ENCODE measurements at places on chromosomes 5 and 9. TPM values are rescaled to one million over a fixed set of nuclear protein-coding genes. Genes with fewer than 3 reads are reported as not detected.

DNA sequence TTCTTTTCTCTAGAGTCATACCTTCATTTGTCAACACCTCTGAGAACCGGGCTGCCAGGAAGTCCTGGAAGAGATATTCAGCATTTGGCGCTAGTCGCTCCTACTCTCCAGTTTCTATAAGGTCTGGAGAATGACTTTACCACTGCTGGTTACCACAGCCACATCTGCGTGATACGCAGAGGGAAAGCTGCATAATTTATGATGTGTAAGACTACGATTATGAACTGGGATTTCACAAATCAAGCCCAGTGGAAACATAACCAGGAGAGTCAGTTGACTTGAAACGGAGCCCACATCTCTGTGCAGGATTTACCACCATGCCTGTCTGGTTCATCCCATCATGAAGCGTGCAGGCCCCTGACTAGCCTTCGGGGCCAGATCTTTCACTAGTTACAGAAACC is 72.6 kb downstream of the FGF1 start:
- no peak overlapping the region for H3K4me3 ChIP-seq
- no peaks in the 10 kb centered on the region for H3K4me1 ChIP-seq
- no peak for DNase-seq
- H3K36me3 ChIP-seq, result no peaks in the 10 kb centered on the region
- H3K27ac ChIP-seq, result no peak overlapping the region
- H3K27me3 ChIP-seq, result no peaks in the 10 kb centered on the region

The PLCXD3 gene
- total RNA-seq, result 0.09 TPM

The SLC27A4 gene
- 4.4 TPM for total RNA-seq

The NFIB gene
- total RNA-seq, result 0.40 TPM

GRCh38 chr9:85484235-85484634 is 257.5 kb downstream of the AGTPBP1 start:
- no peaks in the 10 kb centered on the region for H3K27me3 ChIP-seq
- H3K36me3 ChIP-seq, result no peaks in the 10 kb centered on the region
- no peak overlapping the region for H3K27ac ChIP-seq

The SPINK14 gene
- not detected for total RNA-seq

- H3K36me3 ChIP-seq, result no peaks in the 10 kb centered on the region
- peaks cover 8% of the 10 kb centered on the region for H3K4me1 ChIP-seq
- no peak for DNase-seq
- H3K27ac ChIP-seq, result no peak overlapping the region
Measured at GRCh38 chr9:117543089-117543488, 128.2 kb upstream of the ASTN2 start.

- no peak overlapping the region for H3K4me3 ChIP-seq
- no peak for DNase-seq
- no peak overlapping the region for H3K27ac ChIP-seq
- H3K36me3 ChIP-seq, result no peaks in the 10 kb centered on the region
- H3K27me3 ChIP-seq, result no peaks in the 10 kb centered on the region
- peaks cover 14% of the 10 kb centered on the region for H3K4me1 ChIP-seq
Measured at GRCh38 chr9:4177970-4178758, 121.7 kb downstream of the GLIS3 start.

The HOMER1 gene
- 41.6 TPM for total RNA-seq

DNA sequence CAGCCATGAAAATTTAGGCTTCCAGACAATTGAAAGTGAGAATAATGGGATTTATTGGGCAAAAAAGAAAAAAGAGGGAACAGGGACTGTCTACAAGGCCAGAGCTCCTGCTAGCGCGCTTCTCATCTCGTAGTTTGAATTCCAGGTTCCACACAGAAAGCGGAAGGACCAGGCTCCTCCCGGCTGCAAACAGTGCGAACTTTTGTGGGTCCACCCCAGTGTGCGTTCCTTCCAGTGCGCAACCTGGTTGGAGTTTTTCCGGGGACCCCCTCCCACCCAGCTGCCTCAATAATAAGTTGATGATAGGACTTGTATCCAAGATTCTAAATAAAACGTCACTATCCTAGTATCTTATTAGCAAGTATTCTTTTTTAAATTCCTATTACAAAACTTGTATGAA is 467.7 kb upstream of the TUSC1 start:
- DNase-seq, result no peak
- no peaks in the 10 kb centered on the region for H3K4me1 ChIP-seq
- no peaks in the 10 kb centered on the region for H3K36me3 ChIP-seq

DNA sequence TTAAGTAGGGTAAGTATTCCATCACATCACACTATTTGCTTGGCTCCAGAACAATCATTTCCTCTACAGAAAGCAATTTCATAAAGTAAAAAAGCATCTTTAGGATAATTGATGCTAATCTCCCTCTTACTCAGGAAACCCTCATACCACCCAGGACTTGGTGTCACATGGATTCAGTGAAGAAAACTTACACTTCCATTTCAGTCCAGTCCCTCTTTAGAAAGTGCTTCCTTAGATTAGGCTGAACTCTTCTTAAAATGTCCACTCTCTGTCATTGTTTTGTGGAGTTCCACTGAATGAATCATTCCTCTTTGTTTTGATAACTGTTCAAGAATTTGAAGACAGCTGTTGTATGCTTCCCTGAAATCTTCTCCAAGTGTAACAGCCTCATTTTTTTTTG is 144.0 kb upstream of the ZNF462 start:
- H3K4me1 ChIP-seq, result peaks cover 3% of the 10 kb centered on the region
- no peaks in the 10 kb centered on the region for H3K36me3 ChIP-seq
- H3K27me3 ChIP-seq, result no peaks in the 10 kb centered on the region
- H3K4me3 ChIP-seq, result no peak overlapping the region
- H3K27ac ChIP-seq, result no peak overlapping the region

DNA sequence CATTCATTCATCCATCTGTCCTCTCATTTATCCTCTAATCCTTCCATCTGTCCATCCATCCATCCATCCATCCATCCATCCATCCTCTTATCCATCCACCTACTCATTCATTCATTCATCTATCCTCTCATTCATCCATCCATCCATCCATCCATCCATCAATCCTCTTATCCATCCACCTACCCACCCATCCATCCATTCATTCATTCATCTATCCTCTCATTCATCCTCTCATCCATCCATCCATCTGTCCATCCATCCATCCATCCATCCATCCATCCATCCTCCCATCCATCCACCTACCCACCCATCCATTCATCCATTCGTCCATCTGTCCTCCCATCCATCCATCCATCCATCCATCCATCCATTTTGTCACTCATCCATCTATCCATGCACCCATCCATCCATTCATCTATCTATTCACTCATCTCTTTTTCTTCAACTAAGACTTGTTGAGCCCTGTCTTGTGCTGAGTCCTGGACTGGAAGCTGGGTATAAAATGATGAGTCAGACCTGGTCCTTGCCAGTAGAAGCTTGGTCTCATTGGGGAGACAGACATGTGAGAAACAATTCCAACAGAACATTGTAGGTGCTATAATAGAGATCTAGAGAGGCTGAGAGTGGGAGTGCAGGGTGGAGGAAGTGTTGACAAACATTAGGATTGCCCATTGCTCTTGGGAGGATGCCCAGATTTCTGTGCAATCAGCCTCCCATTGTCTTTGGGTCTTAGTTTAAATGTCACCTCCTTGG is 55.0 kb upstream of the IER5L start:
- no peak overlapping the region for H3K4me3 ChIP-seq
- H3K27ac ChIP-seq, result no peak overlapping the region
- no peaks in the 10 kb centered on the region for H3K27me3 ChIP-seq
- no peak for DNase-seq

GRCh38 chr9:93587284-93587650 is 10.9 kb downstream of the PHF2 start:
- H3K27me3 ChIP-seq, result no peaks in the 10 kb centered on the region
- no peak overlapping the region for H3K4me3 ChIP-seq
- H3K36me3 ChIP-seq, result no peaks in the 10 kb centered on the region

The PDLIM4 gene
- 8.3 TPM for total RNA-seq

GRCh38 chr5:81936750-81937149 is 35.1 kb upstream of the ATG10 start:
- no peak overlapping the region for H3K4me3 ChIP-seq
- no peaks in the 10 kb centered on the region for H3K36me3 ChIP-seq
- DNase-seq, result no peak
- H3K4me1 ChIP-seq, result no peaks in the 10 kb centered on the region

The HACD4 gene
- 1.2 TPM for total RNA-seq

DNA sequence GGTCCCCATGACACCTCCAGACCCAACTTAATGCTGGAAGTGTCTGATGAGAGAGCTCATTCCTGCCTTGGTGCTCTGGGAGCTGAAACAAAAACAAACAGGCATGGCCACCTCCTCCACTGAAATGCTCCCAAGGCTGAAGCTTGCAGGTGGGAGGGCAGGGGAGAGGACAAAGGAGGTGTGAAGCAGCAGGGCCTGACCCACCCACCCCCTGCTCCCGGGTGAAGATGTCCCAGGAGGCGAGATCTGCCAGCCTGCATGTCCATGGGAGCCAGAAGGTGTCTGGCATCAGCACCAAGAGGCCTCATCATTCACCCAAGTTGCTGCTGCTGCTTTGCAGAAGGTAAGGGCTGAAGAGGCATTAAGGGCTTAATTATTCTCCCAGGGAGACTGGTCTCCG is 4.2 kb upstream of the CCIN start:
- no peaks in the 10 kb centered on the region for H3K27me3 ChIP-seq
- H3K27ac ChIP-seq, result no peak overlapping the region
- no peaks in the 10 kb centered on the region for H3K36me3 ChIP-seq
- H3K4me1 ChIP-seq, result peaks cover 20% of the 10 kb centered on the region
- no peak for DNase-seq
- H3K4me3 ChIP-seq, result no peak overlapping the region

The SMU1 gene
- 34.9 TPM for total RNA-seq

Data from neural progenitor cell (in vitro differentiated cells).